ENCODE measurements at places on chromosomes 4 and X. TPM values are rescaled to one million over a fixed set of nuclear protein-coding genes. Genes with fewer than 3 reads are reported as not detected.

CCDC158 gene
- total RNA-seq = not detected

- no peaks in the 10 kb centered on the region for H3K27me3 ChIP-seq
- H3K27ac ChIP-seq = no peak overlapping the region
- H3K4me1 ChIP-seq = no peaks in the 10 kb centered on the region
- no peaks in the 10 kb centered on the region for H3K36me3 ChIP-seq
Observed at GRCh38 chr4:24003496-24003895, 113.6 kb upstream of the PPARGC1A start.

GRCh38 chr4:150230561-150230960 lies 152.3 kb downstream of the DCLK2 start:
- no peaks in the 10 kb centered on the region for H3K4me1 ChIP-seq
- H3K27ac ChIP-seq = no peak overlapping the region
- no peaks in the 10 kb centered on the region for H3K27me3 ChIP-seq
- H3K4me3 ChIP-seq = no peak overlapping the region

DNA sequence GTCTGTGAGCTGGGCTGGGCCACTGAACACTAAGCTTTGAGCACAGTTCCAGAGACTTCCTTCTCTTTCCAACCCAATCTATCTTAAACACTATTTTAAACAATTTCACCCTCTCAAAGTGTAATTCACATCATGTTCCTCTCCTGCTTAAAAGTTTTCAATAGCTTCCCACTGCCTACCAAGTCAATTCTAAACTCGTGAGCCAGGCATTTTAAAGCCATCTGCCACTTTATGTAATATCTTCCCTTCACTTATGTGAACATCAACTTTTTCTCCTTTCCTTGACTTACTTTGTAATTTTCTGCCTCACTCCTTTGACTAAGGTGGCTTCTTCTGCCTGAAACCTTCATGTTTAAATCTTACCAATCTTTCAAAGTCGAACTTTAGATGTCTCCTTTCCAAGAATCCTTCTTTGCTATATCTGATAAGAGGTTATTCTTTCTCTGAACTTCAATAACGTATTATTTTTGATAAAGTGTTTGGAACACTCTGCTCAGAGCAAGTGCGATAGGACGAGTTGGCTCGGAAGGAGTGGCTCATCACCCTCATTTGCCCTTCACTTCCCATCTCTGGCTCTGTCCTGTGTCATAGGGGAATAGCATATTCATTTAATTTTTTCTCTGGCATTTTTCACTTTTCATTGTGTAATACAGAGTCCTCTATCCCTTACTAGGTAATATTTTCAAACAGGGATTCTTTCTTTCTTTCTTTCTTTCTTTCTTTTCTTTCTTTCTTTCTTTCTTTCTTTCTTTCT lies 13.0 kb upstream of the SPARCL1 start:
- no peaks in the 10 kb centered on the region for H3K4me1 ChIP-seq
- H3K36me3 ChIP-seq = no peaks in the 10 kb centered on the region
- no peaks in the 10 kb centered on the region for H3K27me3 ChIP-seq
- no peak for DNase-seq
- no peak overlapping the region for H3K4me3 ChIP-seq

DNA sequence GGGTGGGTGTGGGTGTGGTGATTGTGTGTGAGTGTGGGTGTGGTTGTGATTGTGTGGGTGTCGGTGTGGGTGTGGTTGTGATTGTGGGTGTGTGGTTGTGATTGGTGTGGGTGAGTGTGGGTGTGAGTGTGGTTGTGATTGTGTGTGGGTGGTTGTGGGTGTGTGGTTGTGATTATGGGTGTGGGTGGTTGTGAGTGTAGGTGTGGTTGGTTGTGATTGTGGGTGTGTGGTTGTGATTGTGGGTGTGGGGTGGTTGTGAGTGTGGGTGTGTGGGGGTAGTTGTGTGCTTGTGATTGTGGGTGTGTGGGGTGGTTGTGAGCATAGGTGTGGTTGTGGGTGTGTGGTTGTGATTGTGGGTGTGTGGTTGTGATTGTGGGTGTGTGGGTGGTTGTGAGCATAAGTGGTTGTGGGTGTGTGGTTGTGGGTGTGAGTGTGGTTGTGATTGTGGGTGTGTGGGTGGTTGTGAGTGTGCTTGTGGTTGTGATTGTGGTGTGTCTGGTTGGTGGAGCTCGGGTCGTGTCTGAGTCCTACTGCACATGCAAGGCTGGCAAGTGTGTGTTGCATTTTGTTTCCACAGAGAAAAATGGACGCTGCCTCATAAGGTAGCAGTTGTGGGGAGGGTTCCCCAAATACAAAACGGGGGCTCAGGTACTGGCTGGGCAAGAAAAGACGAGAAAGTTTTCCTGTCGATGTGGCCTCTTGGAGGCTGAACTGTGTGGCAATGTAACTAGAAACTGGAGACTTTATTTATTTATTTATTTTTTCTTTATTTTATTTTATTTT lies 116.7 kb downstream of the UBE2K start:
- no peak overlapping the region for H3K27ac ChIP-seq
- no peaks in the 10 kb centered on the region for H3K36me3 ChIP-seq
- no peak for DNase-seq
- no peak overlapping the region for H3K4me3 ChIP-seq
- no peaks in the 10 kb centered on the region for H3K27me3 ChIP-seq

DNA sequence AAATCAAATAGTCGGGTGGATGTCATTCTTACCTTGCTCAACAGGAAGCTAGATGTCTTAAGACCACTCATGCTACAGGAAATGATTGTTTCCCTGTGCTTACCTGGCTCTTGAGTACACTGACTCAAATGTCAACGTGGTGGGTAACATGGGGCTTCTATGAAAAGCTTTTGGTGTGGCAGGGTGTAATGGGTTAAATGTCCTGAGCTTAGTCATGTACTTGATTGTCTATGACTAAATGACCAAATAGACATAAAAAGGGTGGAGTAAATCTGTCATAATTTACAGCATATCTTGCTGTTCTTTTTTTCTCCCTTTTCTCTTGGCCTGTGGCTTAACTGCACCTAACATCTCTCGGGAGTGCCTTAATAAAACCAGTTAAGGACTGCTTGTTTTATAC lies 44.9 kb downstream of the CCNG2 start:
- H3K27me3 ChIP-seq = no peaks in the 10 kb centered on the region
- H3K4me3 ChIP-seq = no peak overlapping the region
- DNase-seq = no peak
- no peaks in the 10 kb centered on the region for H3K4me1 ChIP-seq

GRCh38 chrX:1531096-1531890 lies 5.7 kb downstream of the P2RY8 start:
- no peak for DNase-seq
- no peaks in the 10 kb centered on the region for H3K27me3 ChIP-seq
- H3K4me3 ChIP-seq = no peak overlapping the region
- H3K36me3 ChIP-seq = no peaks in the 10 kb centered on the region
- H3K27ac ChIP-seq = no peak overlapping the region
- no peaks in the 10 kb centered on the region for H3K4me1 ChIP-seq

GRCh38 chr4:114180481-114180880 lies 201.0 kb upstream of the ARSJ start:
- H3K27ac ChIP-seq = no peak overlapping the region
- no peaks in the 10 kb centered on the region for H3K4me1 ChIP-seq
- H3K27me3 ChIP-seq = no peaks in the 10 kb centered on the region
- DNase-seq = peak; percentile 16

All from prostate gland (tissue), 2 donors.